IMR-90 (cell line): ENCODE measurements at places on chromosomes 4 and X. TPM values are rescaled to one million over a fixed set of nuclear protein-coding genes. Genes with fewer than 3 reads are reported as not detected.

- DNase-seq, result no peak
Observed at GRCh38 chr4:2256156-2256731, 5.7 kb downstream of the MXD4 start.

- no peak for DNase-seq
Observed at GRCh38 chr4:109278594-109279031, 23.8 kb downstream of the COL25A1 start.

DNA sequence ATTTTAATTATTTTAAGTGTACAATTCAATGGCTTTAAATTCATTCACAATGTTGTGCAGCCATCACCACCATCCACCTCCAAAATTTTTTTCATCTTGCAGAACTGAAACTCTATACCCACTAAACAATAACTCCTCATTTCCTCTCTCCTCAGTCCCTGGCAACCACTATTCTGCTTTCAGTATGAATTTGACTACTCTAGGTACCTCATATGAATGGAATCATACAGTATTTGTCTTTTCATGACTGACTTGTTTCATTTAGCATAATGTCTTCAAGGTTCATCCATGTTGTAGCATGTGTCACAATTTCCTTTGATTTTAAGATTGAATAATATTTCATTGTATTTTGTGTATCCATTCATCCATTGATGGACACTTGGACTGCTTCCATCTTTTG, 46.9 kb downstream of the KIF4A start:
- DNase-seq, result no peak

DNA sequence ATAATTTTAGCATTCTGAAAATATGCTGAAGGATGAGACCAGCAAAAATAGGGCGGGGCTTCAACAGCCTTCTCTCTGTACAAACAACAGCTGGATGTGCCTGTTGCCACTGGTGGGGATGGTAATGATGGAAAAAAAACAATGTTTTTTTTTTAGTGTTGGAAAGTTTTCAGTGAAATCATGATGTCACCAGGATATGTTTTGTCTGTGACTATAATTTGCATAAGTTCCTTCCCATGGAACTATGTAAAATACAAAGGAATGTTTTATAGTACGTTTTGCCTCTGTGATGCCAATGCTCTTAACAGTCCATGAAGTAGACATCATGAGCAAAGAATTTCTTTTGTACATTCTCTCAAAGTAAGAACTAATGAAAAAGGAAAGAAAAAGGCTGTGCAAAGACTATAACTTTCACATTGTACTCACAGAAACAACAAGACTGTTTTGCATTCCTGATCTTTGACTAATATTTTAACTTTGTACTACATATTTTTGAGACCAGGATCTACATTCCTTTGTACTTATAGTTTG, 589.7 kb downstream of the SPRY1 start:
- DNase-seq, result peak; percentile 92

Gene PRR27
- not detected in 2 replicates for total RNA-seq

DNA sequence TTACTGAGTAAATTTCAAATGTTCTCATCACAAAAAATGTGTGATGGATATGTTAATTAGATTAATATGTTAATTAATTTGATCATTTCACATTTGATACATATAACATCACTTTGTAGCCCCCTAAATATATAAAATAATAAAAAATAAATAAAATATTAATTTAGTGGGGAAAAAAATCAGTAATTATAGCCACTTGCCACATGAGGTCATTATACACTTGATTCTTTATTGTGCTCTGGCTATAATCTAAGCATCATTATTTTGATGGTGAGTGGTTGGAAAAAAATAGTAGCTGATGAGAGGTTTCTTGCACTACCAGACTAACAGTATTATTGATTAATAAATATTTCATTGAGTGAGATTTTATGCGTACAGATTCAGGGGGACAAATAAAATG, 57.4 kb downstream of the DCK start:
- DNase-seq, result peak; percentile 28

DNA sequence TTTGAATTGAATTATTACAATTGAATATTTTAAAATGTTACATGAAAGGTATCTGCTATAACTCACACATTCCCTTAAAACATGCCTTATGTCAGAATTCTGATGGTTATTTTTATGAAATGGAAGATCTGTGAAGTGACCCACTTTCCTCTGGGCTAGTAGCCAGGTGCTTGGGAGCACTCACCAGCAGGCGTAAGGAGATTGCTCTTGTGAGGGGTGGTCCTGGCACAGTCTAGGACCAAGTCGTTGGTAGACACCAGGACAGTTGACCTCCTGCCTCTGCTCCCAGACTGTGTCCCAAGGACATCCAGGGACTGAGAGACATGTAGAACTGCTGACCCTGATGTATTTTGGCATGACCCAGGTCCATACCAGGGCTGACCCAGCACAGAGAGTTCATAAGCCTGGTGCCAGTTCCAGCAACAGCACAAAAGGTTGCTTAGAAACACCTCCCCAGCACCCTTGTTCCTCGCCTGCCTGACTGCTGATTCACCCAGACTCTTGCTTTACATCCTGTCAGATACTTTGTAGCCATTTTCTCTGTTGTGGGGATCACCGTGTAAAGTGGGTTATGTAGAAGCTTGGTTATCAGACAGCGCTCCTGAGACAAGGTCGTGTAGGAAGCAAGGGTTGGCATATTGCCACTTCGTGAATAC, 48.5 kb downstream of the NELFA start:
- peak; percentile 33 for DNase-seq

Gene ATXN3L
- total RNA-seq, result not detected in 2 replicates

Gene SULT1B1
- under 0.01 and 0.18 TPM in 2 replicates for total RNA-seq

Gene WDR17
- 0.54 and 0.83 TPM in 2 replicates for total RNA-seq

Gene ENOX2
- 11.1 and 11.8 TPM in 2 replicates for total RNA-seq

DNA sequence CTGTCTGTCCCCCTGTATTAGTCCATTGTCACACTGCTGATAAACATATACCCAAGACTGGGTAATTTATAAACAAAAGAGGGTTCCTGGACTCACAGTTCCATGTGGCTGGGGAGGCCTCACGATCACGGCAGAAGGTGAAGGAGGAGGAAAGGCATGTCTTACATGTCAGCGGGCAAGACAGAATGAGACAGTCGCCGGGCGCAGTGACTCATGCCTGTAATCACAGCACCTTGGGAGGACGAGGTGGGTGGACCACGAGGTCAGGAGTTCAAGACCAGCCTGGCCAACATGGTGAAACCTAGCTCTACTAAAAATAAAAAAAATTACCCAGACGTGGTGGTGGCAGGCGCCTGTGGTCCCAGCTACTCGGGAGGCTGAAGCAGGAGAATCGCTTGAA, 24.7 kb downstream of the IL3RA start:
- DNase-seq, result no peak

DNA sequence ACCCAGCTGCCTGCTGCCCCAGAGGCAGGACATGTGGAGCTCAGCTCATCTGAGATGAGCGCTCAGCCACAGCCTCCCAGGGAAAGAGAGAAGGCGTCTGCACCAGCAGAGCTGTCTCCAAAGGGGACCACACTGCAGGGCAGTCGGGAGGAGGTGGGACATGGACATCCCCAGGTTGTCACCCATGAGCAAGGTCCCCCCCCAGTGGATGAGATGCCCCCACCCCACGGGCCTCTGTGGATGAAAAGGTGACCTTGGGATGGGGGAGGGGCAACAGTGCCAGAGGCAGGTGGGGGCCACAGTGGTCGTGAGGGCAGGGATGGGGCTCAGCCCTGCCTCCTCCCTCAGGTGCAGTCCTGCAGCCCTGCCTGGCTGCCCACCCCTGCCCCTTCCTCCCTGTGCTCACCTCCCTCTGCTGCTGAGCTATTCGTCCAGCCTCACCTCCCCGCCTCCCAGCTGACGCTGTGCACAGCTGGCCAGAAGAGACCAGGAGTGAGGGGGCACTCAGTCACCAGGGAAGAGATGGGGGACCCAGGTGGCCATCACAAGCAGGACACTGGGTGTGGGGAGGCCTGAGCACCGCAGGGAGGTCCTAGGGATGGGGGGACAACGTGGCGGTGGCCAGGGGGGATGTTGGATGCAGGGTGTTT, 9.3 kb downstream of the NKX1-1 start:
- DNase-seq, result no peak

DNA sequence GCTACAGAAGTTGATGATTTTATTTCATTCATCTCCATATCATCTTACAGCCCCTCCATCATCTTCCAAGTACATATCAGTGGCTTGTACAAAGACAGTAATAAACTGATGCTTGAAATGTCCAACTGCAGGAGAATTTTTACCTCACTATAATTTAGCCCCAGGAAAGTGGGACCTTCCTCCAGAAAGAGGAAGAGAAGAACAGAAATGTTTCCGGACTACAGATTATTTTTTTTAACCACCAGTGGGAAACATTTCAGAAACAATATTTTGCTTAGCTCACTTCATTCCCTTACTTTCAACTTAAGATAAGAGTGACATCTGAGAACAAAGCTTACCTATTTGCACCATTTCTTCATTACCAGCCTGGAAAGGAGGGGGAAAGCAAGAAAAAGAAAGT, 2.0 kb downstream of the ADAMTS3 start:
- no peak for DNase-seq

GRCh38 chrX:141839856-141840255, 1.7 kb downstream of the MAGEC3 start:
- no peak for DNase-seq

Gene BTK
- total RNA-seq, result not detected in 2 replicates

Gene CPEB2
- 10.6 and 18.1 TPM in 2 replicates for total RNA-seq

Gene PAGE1
- not detected in 2 replicates for total RNA-seq

Gene RS1
- not detected in 2 replicates for total RNA-seq

DNA sequence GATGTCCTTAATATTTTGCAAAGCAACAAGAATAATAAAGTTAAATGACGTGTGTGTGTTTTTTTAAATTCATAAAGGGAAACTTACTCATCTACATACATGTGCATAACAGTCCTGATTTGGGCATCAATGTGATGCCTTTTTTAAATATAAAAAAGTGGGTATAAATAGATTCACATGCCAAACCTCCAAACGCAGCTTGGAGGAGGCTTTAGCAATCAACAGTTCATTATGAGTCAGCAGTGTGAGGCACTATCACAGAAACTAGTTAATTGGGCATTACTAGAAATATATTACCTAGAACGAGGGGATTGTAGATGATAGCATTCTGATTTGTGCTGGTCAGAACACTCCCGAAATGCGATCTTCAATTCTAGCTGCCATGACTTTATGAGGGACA, 115.1 kb downstream of the HS6ST2 start:
- no peak for DNase-seq

DNA sequence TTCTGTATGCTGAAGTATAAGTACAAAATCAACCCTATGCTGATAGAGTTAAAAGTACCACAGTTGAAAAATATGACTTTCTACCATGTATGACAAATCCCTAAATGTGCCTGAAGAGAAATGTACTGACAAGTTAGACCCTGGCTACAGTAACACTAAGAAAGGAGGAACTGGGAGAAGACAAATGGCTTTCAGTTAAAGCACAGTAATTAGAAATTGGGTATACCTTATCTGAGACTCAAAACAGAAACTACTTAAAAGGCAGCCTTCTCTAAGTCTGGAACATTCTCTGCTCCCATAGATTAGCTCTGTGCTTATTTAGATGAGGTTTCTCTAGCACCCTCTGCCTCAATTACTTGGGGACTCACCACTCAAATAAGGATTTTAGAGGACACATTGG, 189.1 kb downstream of the GPC3 start:
- DNase-seq, result no peak
